Stimulated activated CD4-positive, alpha-beta T cell treated with anti-CD3 and anti-CD28 coated beads, Interleukin-12 subunit alpha, Interleukin-12 subunit beta, amount 100 ng/mL, for 48 hours (primary cell): ENCODE measurements at places on chromosomes 4 and X.

DNA sequence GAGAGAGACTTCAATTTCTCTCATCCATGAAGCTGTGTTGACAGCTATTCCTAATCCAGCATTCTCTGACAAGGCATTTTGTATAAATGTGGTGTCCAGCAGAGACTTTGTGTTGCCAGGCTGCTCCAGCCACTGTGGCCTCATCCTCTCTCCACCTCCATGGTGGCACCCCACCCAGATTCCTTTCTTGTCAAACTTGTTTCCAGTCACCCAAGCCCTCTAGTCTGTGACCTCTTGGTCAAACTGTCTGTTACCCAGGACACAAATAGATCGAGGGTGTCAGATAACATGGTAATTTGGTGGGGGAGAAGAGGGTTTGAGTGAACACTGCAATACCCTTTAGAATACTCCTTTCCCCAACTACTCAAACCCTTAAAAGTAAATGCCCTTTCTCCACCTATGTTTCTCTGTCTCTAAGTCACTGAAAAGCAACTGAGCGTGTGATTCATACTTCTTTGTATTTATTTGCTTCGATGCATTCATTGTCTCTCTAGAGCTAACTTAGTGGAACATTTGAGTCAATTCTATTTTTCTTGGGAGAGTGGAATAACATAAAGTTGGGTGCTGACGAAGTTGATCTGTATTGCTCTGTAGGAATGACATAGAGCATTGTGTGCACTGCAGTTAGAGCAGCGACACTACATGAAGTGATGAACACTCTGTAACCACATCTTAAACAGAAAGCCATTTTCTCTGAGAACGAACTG, 13.7 kb downstream of the PITX2 start:
- DNase-seq = no peak

GRCh38 chr4:174122705-174123104, 160.8 kb downstream of the FBXO8 start:
- no peak for DNase-seq

DNA sequence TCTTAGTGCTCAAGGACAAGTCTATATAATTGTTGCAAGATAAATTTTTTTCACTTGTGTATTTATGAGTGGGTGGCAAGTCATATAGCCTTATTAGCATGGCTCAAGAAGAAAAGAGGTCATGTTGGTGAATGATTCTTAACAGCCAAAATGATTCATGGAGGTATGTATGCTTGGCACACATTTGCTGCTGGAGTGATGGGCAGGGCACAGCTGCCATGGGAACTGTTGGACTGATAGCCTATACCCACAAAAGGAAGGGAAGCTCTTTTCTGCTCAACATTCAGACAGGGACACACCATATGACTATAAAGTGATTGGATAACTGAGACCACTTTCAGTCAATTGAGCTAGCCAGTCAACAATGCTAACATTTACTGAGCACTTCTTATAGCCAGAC, 46.8 kb upstream of the PITX2 start:
- no peak for DNase-seq

DNA sequence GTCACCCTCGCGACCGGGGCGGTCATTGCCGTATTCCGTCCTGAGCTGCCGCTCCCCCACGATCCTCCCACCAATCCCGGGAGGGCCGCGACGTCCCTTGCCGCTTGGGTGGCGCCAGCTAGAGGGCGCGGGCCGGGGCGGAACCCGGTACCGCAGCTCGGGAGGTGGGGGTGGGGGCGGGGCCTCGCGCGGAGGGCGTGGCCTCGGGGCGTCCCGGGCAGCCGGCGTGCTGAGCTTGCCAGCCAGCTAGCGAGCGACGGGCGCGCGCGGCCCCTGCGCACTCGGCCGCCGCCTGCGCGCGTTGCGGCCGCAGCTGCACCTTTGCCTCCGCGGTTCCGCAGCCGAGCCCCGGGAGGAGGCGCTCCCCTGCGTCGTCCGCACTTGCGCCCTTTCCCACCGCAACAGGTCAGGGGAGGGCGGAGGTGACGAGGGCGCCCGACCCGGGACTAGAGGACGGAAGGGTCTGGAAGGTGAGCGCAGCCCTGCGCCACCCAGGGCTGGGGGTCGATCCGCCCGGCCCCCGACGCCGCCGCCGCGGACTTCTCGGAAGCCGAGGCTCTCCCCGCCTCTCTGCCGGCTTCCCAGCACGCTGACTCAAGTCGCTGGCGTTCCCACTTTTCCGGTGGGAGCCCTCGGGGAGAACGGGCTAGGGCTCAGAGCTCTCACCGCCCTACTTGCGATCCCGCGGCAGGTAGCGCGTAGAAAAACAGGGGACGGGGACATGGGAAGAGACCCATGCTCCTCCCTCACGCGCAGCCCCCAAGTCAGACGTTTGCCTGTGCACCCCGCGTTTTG, at the start of gene AFF1:
AFF1 (plus strand) TSS at position 241 of the 795 bp plus-strand sequence. CDS start 13,523 bp downstream, outside the sequence.
- DNase-seq = peak; percentile 84

GRCh38 chrX:9301836-9302235, 163.0 kb upstream of the TBL1X start:
- no peak for DNase-seq

DNA sequence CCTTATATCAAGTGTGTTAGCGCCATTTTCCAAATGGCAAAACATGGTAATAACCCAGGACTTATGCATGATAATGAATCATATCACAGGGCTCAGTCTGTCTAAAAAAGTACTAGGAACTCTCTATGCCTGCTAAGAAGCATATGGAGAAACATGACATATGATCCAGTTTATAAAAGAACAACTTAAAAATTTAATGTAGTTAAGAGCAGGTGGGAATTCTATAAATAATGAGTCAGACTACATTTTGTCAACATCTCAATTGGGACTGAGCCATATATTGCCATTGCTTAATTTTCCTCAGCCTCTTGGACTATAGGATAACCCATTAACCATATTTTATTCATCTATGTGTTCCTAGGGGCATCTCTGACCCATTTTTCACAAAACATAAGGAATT, 360.4 kb upstream of the AGA start:
- DNase-seq = no peak

GRCh38 chr4:120964596-120964995, 42.1 kb upstream of the PRDM5 start:
- DNase-seq = no peak

- DNase-seq = no peak
Observed at GRCh38 chrX:121310820-121311219, 263.4 kb downstream of the GLUD2 start.
